GM18507 (cell line): ENCODE measurements at places on chromosomes 12 and 14.

DNA sequence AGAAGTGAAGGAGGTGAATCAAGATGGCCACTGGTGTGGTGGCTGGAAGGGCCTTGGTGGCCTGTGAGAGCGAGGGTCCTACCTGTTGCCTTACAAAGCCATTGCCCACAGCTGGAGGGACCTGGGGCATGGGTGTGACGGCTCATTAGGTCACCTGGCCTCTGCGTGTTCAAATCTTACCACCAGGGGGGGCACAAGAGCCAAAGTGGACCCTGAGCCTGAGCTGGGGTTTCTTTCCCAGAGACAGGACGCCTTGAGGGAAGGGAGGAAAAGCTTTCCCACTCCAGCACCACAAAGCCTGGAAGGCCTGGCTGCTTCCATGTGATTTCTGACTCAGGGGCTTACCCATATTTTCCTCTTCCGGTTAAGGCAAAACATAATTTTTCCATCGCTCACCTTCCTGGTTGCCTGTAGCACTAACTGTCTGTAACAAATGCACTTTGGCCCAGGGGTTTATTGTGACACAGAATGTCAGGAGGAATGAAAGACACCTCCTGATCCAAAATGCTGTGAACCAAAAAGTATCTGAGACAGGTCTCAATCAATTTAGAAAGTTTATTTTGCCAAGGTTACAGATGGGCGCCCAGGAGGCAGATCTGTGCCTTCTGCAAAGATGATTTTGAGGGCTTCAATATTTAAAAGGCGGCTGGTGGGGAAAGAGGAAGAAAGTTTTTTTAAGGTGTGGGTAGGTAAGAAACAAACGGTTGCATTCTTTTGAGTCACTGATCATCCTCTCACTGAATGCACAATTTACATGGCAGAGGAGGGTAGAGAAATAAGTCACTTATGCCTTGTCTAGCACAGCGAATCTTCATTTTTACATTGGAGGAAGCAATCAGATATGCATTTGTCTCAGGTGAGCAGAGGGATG is 4.3 kb upstream of the CD9 start:
- peak; percentile 79 for DNase-seq

DNA sequence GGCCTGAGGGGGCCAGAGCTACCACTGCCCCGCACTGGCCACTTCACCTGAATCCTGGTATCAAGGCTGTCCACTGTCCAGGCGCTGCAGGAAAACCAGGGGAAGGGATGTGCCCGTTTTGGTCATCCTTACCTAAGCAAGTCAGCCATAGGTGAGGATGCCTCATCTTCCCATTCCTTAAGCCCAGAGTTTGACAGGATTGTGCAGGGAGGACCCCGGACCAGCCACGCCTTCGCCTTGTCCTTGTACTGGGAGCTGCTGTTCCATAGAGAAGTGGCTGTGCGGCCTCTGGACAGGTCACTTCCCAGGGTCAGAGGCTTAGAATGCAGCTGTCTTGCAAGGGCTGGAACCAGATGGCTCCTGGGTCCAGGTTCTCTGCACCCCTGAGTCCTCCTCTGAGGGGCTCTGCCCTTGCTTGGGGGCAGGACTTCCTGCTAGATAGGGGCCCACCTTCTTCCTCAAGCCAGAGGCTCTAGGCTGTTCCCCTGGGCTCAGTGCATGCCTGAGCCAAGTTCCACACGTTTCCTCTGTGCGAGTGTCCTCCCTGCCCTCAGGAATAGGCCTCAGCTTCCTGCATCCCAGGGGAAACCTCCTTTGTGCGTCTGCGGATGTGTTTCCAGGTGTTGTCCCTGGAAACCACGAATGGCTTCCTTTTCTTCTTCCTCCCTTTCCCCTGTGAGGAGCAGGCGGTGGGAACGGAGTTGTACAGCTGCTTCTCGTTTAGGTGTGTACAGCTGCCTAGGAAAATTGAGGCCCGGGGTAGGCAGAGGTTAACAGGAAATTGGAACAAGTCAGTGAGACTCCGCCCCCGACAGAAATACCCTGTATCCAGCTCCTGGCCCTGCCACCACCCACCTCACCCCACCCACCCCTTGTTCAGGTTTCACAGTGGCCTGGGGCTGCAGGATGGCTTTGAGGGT is 54.3 kb upstream of the RIN3 start:
- no peak for DNase-seq

GRCh38 chr12:115798309-115798917 is 479.1 kb downstream of the MED13L start:
- no peak for DNase-seq

DNA sequence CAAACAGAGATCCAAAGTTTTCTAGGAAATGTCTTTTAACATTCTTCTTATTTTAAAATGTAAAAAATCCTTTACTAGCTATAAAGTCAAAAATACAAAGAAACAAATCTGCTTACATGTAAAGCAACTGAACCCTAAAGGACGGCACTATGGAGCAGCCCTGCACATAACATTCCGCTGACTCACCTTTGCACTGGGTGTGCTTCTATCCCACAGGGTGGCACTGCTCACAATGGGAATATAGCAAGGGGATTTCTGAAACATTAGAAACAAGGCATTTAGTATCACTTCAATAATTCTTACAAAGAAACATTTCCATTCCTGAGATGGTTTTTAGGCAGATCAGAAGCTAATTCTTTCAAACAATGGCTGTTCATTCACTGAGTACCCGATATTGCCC is 94.3 kb downstream of the C12orf42 start:
- DNase-seq, result no peak

DNA sequence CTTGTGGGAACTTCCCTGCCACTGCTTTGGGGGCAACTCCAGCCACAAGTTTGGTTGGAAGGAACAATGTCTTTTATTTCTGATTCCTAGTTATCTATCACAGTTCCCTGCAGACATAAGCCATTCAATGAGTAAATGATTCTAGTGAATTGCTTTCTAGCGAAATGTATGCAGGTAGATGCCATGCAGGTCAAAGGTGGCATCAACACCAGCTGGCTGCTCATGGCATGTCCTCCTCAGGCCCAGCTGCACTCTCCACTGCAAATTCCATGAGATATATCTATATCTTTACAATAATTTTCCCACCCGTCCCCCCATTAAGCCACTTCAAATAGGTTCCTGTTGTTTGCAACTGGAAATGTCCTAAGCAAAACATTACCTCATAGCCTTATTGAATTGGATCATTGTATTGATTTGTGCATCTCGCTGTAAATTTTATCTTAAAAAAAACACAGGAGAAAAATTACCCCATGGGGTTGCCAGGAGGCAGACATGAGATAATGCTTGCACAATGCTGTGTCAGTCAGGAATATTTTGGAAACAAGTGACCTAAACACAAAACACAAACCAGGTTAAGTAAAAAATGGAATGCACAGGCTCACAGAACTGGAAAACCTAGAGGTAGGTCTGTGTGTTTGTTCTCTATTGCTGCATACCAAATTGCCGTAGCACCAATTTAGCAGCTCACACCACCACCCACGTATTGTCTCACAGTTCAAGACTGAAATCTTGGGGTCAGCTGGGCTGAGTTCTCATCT is 32.8 kb upstream of the TXNRD1 start:
- DNase-seq, result no peak

- no peak for DNase-seq
These were observed 24.7 kb upstream of the TMED10 start for GRCh38 chr14:75201087-75201486.

DNA sequence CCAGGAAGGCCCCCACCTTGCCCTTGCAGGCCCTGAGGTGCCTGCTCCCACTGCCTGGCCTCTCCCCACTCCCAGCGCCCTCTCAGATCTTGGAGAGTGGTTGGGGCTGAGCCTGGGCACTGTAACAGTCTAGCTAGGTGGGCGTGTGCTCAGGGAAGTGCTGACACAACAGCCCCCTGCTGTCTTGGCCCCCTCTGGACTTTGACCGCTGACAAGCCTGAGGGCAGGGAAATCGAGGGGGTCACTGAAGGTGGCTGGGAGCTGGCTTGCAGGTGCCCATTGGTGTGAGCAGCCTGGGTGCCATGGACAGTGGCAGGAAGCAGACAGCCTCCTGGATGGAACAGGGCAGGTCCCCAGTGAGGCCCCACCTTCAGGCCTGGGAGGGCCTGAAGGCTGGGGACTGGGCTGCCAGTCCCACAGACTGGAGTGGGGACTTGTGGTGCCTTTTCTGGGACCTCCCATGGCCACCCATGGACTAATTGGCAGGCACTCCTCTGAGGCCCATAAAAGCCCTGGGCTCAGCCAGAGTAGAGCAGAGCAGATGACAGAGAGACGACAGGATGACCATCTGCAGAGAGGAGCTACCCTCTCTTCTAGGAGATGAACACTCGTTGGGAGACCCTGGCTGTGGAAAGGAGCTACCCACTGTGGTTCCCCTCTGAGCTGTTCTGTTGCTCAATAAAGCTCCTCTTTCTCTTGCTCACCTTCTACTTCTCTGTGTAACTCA is 158.6 kb upstream of the SLC38A2 start:
- DNase-seq, result no peak

- no peak for DNase-seq
These were observed 13.7 kb downstream of the ARID2 start for GRCh38 chr12:45743247-45743646.
